ENCODE measurements at places on chromosomes 6 and 20. TPM values are rescaled to one million over a fixed set of nuclear protein-coding genes. Genes with fewer than 3 reads are reported as not detected.
A peak's percentile ranks its signal among the peaks of the same experiment; 100 is the strongest.

DNA sequence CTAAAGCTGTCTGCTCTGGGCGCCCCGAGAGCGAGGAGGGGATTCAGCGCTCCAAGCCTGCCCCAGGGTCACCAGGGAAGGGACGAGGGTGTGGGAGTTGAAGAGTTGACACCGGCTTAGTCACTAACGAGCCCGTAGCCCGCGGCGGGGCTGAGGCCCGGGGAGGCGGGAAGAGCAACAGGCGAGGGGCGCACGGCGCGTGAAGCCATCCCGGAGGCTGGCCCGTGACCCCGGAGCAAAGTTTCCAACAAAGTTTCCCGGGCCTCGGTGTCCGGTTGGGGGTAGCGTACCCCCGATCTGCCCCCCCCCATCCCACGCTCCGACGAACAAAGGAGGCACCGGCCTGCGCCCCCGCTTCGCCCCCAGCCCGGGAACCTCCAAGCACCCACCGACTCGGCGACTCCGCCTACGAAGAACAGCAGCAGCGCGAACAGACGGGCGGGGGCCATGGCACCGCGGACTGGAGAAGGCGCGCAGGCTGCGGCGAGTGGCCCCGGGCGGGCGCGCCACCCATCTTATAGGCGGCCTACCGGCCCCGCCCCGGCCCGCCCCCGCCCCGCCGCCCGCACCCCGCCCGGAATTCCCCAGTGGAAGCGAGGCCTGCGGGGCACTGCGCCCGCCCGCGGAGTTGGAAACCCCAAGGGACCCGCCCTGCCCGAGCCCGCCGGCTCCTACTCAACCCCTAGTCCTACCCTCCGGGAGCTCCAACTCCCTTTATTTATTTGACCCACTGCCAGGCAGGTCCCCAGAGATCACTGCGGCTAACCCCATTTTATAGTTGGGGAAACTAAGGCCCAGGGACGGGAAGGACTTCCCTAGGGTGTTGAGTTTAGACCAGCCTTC lies at the start of gene SDC4:
TSS of gene SDC4 (minus strand) at position 489 of the 843 bp plus-strand sequence. CDS start at position 449, 40 bp downstream.
- H3K4me3 ChIP-seq: peak within 1 kb of the TSS; percentile 90
- no peaks in the 10 kb centered on the region for H3K27me3 ChIP-seq
- peaks cover 47% of the 10 kb centered on the region for H3K4me1 ChIP-seq
- peaks cover 4% of the 10 kb centered on the region for H3K36me3 ChIP-seq
- DNase-seq: peak; percentile 77
- H3K27ac ChIP-seq: peak within 1 kb of the TSS; percentile 68

C6orf58 gene
- not detected for total RNA-seq

- DNase-seq: no peak
- no peak overlapping the region for H3K4me3 ChIP-seq
- H3K4me1 ChIP-seq: peaks cover 46% of the 10 kb centered on the region
- no peaks in the 10 kb centered on the region for H3K27me3 ChIP-seq
- peaks cover 4% of the 10 kb centered on the region for H3K36me3 ChIP-seq
- H3K27ac ChIP-seq: no peak overlapping the region
Measured at GRCh38 chr6:5871296-5871695, 135.4 kb downstream of the NRN1 start.

- H3K27me3 ChIP-seq: peaks cover 57% of the 10 kb centered on the region
- no peak overlapping the region for H3K4me3 ChIP-seq
Measured at GRCh38 chr6:30111266-30111856, 1.5 kb downstream of the TRIM31 start.

- DNase-seq: no peak
- H3K27me3 ChIP-seq: peaks cover 54% of the 10 kb centered on the region
- no peak overlapping the region for H3K27ac ChIP-seq
- H3K36me3 ChIP-seq: no peaks in the 10 kb centered on the region
- H3K4me3 ChIP-seq: peak overlapping the region; percentile 85
Measured at GRCh38 chr20:6123649-6124014, 802 bp upstream of the FERMT1 start.

All from activated T-cell treated with anti-CD3 and anti-CD28 coated beads, Interleukin-2, amount 50 U/mL, for 72 hours (primary cell).